ENCODE measurements at places on chromosomes 1 and 21. TPM values are rescaled to one million over a fixed set of nuclear protein-coding genes. Genes with fewer than 3 reads are reported as not detected.

Gene CFAP57
- total RNA-seq, result 2.2 TPM

Gene GBP4
- total RNA-seq, result not detected

Gene NKAIN1
- total RNA-seq, result 15.5 TPM

Gene FMO2
- not detected for total RNA-seq

Gene ASPM
- total RNA-seq, result 17.1 TPM

Gene PODN
- 0.38 TPM for total RNA-seq

Gene TRIM17
- total RNA-seq, result 20.5 TPM

GRCh38 chr1:213050745-213051126 lies 305 bp upstream of the RPS6KC1 start:
- DNase-seq, result no peak
- H3K27ac ChIP-seq, result peak overlapping the region; percentile 97
- peaks cover 1% of the 10 kb centered on the region for H3K36me3 ChIP-seq
- peak overlapping the region; percentile 95 for H3K4me3 ChIP-seq
- no peaks in the 10 kb centered on the region for H3K27me3 ChIP-seq
- peaks cover 31% of the 10 kb centered on the region for H3K4me1 ChIP-seq

- H3K27me3 ChIP-seq, result no peaks in the 10 kb centered on the region
- H3K4me3 ChIP-seq, result no peak overlapping the region
- DNase-seq, result no peak
- no peak overlapping the region for H3K27ac ChIP-seq
- H3K36me3 ChIP-seq, result peaks cover 11% of the 10 kb centered on the region
These were observed 17.2 kb upstream of the SPEN start for GRCh38 chr1:15830258-15830657.

DNA sequence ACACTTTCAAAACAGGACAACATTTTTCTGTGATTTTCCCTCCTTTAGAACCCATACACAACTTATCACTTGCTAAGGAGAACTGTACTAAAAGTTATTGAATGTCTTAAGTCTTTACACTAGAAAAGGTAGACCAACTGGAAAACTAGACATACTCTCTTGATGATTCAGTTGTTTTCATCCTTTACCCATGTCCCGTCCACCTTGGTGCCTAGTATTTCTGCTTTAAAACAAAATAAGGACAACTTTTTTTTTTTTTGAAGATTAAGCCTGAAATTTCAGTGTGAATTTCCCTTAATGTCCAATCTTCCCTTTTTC lies 4.5 kb downstream of the CDKN2C start:
- H3K4me3 ChIP-seq, result no peak overlapping the region
- DNase-seq, result no peak
- H3K4me1 ChIP-seq, result peaks cover 4% of the 10 kb centered on the region

DNA sequence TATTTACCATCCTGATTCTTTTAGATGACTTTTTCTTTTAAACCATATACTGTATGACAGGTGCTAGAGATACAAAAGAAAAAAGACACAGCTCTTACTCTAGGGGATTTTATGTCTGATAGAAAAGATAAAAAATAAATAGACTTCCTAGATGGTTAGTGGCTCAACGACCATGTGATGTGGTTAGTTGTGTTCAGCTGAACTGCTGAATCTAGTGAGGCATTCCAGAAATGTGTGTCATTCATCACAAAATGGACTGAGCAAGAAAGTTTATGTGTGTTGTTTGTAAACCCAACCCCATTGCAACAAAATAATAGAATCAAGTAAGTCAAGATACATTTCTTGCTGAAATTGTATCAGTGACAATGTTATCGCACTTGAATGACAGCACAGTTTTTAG lies 205.8 kb upstream of the LYPLAL1 start:
- H3K36me3 ChIP-seq, result peaks cover 6% of the 10 kb centered on the region
- H3K4me3 ChIP-seq, result no peak overlapping the region
- H3K27ac ChIP-seq, result no peak overlapping the region
- H3K4me1 ChIP-seq, result no peaks in the 10 kb centered on the region

GRCh38 chr21:15051644-15052458 lies 12.9 kb downstream of the NRIP1 start:
- H3K36me3 ChIP-seq, result peaks cover 5% of the 10 kb centered on the region
- peak overlapping the region; percentile 86 for H3K27ac ChIP-seq
- H3K4me3 ChIP-seq, result peak overlapping the region; percentile 3
- peaks cover 52% of the 10 kb centered on the region for H3K4me1 ChIP-seq
- DNase-seq, result no peak
- no peaks in the 10 kb centered on the region for H3K27me3 ChIP-seq

GRCh38 chr1:243731301-243731891 lies 118.6 kb downstream of the AKT3 start:
- no peak for DNase-seq
- no peak overlapping the region for H3K27ac ChIP-seq
- no peak overlapping the region for H3K4me3 ChIP-seq
- H3K36me3 ChIP-seq, result no peaks in the 10 kb centered on the region

DNA sequence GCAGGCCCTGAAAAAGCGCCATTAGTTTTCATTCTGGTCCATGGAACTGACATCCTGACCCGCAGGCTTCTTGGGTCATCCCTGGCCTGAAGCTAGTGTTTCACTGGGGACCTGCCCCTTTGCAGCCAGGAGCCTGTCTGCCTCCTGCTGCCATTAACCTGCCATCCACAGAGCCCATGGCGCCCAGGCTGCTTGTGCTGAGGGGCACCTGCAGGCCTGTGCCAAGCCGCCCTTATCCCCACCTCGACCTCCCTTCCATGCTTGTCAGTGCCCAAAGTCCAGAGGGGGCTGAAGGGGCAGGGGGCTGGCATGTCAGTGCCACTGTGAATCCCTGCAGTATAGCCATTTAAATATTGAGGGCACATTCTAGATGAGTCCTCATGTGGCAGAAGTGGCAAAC lies 207.6 kb upstream of the USP25 start:
- H3K36me3 ChIP-seq, result no peaks in the 10 kb centered on the region
- H3K27me3 ChIP-seq, result no peaks in the 10 kb centered on the region
- no peak overlapping the region for H3K4me3 ChIP-seq
- H3K4me1 ChIP-seq, result no peaks in the 10 kb centered on the region
- H3K27ac ChIP-seq, result no peak overlapping the region
- DNase-seq, result no peak

DNA sequence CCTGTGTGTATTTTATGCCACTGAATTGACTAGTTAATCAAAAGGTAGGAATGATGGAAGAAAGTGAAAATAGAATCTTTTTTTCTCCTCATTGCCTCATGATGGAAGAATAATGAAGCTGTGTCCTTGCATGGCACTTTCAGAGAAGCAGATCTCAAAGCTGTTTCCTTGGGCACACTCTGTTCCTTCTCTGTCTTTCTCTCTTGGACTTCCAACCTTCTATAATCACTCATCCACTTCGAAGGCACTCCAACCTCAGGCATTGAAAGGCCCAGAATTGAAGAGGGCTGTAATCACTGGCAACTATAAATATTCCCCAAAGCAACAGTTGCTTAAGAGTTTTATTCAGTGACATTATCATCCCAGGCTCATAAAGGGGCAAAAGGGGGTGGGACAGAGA lies 31.1 kb upstream of the DNASE2B start:
- peaks cover 5% of the 10 kb centered on the region for H3K36me3 ChIP-seq
- H3K4me1 ChIP-seq, result peaks cover 7% of the 10 kb centered on the region
- no peak for DNase-seq
- H3K4me3 ChIP-seq, result no peak overlapping the region
- H3K27ac ChIP-seq, result no peak overlapping the region

- no peak overlapping the region for H3K4me3 ChIP-seq
- no peaks in the 10 kb centered on the region for H3K27me3 ChIP-seq
- peak overlapping the region; percentile 90 for H3K27ac ChIP-seq
- H3K36me3 ChIP-seq, result peaks cover 3% of the 10 kb centered on the region
- DNase-seq, result peak; percentile 12
These were observed 1144.6 kb upstream of the ADGRL2 start for GRCh38 chr1:80656014-80656636.

DNA sequence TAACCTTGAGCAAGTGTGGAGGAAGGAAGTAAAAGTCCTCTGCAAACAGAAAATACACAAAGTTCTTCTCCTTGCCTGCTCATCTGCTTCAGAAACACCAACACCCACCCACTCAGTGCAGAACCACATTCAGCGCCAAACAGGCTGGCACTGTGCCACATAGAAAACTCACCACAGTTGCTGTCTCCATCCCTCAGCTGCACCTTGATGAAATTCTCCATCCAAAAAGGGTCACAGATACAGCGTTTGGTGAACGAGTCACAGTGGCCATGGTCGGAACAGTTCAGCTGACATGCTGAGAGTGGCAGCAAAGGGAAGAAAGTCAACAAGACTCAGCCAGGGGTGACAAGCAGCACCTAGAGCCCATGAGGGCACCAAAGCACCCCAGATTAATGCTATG lies 114.5 kb downstream of the KIAA0319L start:
- no peak overlapping the region for H3K4me3 ChIP-seq
- no peak overlapping the region for H3K27ac ChIP-seq
- H3K36me3 ChIP-seq, result peaks cover 19% of the 10 kb centered on the region
- no peak for DNase-seq

DNA sequence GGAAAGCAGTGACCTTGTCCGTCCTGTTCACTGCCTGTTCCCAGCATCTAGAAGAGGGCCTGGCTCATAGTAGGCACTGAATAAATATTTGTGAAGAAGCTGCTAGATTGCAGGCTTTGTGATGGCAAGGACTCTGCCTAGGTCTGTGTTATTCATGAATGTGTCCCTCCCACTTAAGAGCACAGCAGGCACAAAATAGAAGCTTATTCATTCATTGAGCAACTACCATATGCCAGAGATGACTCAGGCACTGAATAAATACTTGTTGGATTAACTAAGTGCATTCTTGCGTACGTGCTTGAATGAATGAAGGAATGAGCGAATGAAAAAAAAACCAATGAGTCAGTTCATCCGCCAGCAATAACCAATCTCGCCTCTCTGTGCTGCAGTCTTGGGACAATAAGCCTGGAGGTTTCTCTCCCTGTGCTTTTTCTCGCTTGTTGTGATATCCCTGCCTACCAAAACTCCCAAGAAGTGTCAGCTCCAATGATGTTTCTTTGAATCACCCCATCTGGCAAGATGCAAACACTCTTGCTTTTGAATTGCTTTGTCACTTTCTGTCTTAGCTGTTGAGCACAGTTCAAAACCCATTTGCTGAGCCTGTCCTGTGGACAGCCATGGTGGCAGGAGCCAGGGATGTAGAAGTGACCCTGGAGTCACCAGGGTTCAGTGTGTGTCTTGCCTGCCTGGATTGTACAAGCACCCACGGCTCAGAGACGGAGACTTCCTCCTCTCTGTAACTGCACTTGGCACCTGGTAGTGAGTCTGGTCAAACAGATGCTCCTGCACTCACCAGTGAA lies 143.9 kb downstream of the KAZN start:
- H3K27ac ChIP-seq, result peak overlapping the region; percentile 27
- no peaks in the 10 kb centered on the region for H3K36me3 ChIP-seq
- H3K4me3 ChIP-seq, result no peak overlapping the region
- H3K27me3 ChIP-seq, result peaks cover 10% of the 10 kb centered on the region

DNA sequence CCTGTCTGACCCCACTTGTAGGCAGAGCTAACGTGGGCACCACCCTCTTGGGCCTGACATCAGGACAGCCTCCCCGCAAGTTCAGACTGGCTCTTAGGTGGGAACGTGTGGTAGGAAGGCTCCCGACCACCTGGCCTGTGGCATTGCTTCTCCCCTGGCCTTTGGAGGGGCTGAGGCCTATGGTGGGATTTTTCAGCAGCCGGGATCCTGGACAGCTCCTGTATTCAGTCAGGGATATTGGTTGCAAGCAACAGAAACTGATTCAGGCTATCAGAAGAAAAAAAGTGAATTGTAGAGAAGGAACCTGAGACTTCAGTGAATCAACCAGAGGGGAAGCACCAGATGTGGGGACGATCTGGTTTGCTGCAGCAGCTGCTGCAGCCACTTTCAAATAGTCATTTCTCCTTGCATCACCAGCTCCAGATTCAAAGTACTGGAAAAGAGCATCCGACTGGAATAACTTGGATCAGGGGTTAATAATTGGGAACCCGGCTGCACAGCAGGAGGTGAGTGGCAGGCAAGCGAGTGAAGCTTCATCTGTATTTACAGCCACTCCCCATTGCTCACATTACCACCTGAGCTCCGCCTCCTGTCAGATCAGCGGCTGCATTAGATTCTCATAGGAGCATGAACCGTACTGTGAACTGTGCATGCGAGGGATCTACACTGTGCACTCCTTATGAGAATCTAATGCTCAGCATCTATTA lies 5.9 kb downstream of the RNF186 start:
- H3K27ac ChIP-seq, result no peak overlapping the region
- H3K4me3 ChIP-seq, result no peak overlapping the region
- no peak for DNase-seq
- H3K4me1 ChIP-seq, result peaks cover 2% of the 10 kb centered on the region
- no peaks in the 10 kb centered on the region for H3K27me3 ChIP-seq

- H3K27ac ChIP-seq, result no peak overlapping the region
- H3K4me3 ChIP-seq, result no peak overlapping the region
- no peaks in the 10 kb centered on the region for H3K36me3 ChIP-seq
- no peak for DNase-seq
- no peaks in the 10 kb centered on the region for H3K4me1 ChIP-seq
- peaks cover 4% of the 10 kb centered on the region for H3K27me3 ChIP-seq
These were observed 160.2 kb downstream of the HIVEP3 start for GRCh38 chr1:41758500-41758899.

DNA sequence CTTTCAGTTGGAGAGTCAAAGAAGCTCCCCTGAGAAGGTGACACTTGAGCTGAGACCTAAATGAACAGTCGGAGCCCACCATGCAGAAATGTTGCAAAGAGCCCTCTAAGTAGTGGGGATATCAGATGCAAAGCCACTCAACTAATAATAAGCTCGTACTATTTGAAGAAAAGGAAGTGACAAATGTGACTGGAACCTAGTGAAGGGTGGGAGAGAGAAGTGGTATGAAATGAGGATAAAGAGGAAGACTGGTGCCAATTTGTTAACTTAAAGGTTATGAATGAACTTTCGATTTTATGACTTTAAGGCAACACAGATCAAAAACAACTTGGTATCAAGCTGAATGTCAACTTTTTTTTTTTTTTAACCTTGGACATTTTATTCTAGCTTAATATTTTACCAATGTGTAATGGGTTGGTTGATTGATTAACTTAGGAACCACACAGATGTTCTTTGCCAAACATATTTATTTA lies 14.7 kb downstream of the LYPLAL1 start:
- no peaks in the 10 kb centered on the region for H3K27me3 ChIP-seq
- no peak overlapping the region for H3K4me3 ChIP-seq
- H3K27ac ChIP-seq, result peak overlapping the region; percentile 67
- H3K36me3 ChIP-seq, result peaks cover 23% of the 10 kb centered on the region

DNA sequence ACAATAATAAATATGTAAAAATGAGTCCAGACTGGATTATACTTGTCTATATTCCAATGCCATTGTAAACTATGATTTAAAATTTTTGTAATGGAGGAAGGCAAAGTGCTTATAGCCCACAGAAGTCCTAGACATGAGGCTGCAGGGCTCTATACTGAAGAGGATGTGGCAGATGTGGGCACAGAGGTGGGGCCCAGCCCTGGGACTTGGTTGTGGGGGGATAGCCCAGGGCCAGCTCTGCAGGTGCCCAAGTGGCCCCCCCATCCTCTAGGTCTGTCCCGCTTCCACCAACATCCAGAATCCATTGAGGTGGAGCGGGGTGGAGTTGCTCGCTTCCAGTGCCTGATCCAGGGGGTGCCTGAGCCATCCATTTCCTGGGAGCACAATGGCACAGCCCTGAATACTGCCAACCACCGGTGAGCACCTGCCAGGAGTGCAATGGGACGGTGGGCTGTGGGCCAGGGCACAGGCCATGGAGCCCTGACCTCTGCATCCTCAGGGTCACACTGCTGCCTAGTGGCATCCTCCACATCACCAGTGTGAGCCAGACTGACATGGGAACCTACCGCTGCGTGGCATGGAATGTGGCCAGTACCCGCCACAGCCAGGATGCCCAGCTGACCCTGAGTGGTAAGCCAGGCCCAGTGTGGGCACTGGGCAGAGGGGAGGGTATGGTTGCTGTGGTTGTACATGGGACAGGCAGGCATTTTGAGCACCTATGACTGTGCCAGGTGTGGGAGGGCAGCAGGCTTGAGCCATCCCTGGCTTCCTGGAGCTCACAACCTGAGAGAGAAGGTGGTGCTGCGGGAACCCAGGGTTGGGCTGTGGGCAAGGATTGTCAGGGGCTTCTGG lies 21.0 kb downstream of the SLC27A3 start:
- peak overlapping the region; percentile 68 for H3K27ac ChIP-seq
- H3K4me1 ChIP-seq, result peaks cover 9% of the 10 kb centered on the region
- no peaks in the 10 kb centered on the region for H3K36me3 ChIP-seq
- H3K27me3 ChIP-seq, result no peaks in the 10 kb centered on the region
- H3K4me3 ChIP-seq, result no peak overlapping the region
